Activated CD8-positive, alpha-beta memory T cell treated with anti-CD3 and anti-CD28 coated beads, Interleukin-2, amount 10 ng/mL, durations not matched to agents 7 days and 5 days (primary cell): ENCODE measurements at places on chromosomes 1 and 21. TPM values are rescaled to one million over a fixed set of nuclear protein-coding genes. Genes with fewer than 3 reads are reported as not detected.

GRCh38 chr1:202112859-202113689 is 9.6 kb upstream of the GPR37L1 start:
- DNase-seq = no peak
- no peak overlapping the region for H3K4me3 ChIP-seq
- H3K36me3 ChIP-seq = no peaks in the 10 kb centered on the region

DNA sequence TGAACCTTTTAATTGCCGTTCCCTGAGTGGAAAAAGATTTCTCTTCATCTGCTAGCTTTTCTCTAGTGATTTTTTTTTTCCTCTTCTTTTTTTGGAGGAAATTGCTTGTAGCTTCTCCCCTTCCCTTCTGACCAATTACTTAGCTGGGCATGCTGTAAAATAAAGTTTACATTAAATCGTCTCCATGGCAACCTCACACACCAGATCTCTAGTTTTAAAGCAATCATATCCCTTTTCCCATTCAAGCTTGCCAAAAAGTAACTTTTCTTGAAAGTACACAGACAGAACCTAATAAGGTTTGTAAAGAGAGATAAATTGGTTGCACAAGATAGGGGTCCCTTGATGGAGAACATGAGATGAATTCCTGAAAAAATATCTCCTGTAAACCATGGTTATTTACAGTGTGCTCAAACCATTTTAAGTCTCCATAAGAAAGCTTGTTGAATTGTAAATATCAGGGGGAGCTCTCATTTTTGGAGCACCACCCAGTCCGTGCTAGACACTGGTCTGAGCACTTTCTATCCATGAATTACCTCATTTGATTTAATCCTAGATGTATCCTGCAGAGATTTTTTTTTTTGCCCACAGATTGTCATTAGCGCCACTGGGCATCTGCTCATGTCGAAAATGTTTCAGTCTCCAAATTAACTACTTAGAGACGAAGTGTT is 32.6 kb upstream of the HTR1D start:
- H3K36me3 ChIP-seq = no peaks in the 10 kb centered on the region
- no peaks in the 10 kb centered on the region for H3K4me1 ChIP-seq
- DNase-seq = no peak
- no peak overlapping the region for H3K27ac ChIP-seq

GRCh38 chr1:112887599-112888283 is 68.3 kb downstream of the SLC16A1 start:
- no peak overlapping the region for H3K4me3 ChIP-seq
- peaks cover 7% of the 10 kb centered on the region for H3K27me3 ChIP-seq
- DNase-seq = no peak
- no peaks in the 10 kb centered on the region for H3K36me3 ChIP-seq
- H3K27ac ChIP-seq = no peak overlapping the region
- no peaks in the 10 kb centered on the region for H3K4me1 ChIP-seq

DNA sequence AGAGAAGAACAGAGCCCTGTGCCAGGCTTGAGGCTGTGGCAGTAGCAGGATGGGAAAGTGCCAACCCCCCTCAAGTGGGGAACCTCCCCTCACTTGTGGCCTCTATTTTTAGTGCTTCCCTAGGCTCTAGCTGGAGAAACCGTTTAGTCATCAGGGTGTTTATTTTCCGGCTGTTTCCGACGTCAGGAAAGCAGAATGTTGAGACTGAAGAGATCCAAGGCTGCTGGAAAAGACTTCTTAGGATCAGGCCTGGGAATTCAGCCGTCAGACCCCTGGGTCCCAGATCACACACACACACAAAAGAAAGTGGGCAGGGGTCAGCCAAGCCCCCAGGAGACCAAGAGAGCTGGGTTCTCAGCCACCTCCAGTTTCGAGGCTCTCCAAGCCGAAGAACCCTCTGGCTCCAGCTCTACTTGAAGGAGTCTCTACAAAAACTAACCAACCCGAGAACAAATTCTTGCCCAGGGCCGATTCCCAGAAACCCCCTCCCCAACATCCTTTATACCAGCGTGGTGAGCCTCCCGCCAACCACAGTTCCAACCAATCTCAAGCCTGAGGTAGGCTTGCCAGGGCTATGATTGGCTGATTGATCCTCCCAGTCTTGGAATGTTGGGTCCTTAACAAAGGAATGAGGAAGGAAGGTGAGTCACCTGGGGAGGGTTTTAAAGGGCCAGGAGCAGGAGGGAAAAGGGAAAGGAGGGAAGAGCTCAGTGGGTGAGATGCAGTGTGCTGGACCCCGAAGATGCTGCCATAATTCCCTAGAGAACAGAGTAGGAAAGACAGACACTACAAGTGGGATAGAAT is 2.5 kb upstream of the MEF2D start:
- peaks cover 6% of the 10 kb centered on the region for H3K36me3 ChIP-seq
- H3K27ac ChIP-seq = peak overlapping the region; percentile 97
- H3K4me1 ChIP-seq = peaks cover 68% of the 10 kb centered on the region
- no peaks in the 10 kb centered on the region for H3K27me3 ChIP-seq

GRCh38 chr1:47226121-47226838 is 5.7 kb downstream of the TAL1 start:
- peak overlapping the region; percentile 4 for H3K4me3 ChIP-seq
- DNase-seq = no peak
- H3K4me1 ChIP-seq = peaks cover 9% of the 10 kb centered on the region
- H3K27me3 ChIP-seq = peaks cover 58% of the 10 kb centered on the region
- H3K27ac ChIP-seq = no peak overlapping the region
- no peaks in the 10 kb centered on the region for H3K36me3 ChIP-seq

- no peaks in the 10 kb centered on the region for H3K27me3 ChIP-seq
- no peaks in the 10 kb centered on the region for H3K36me3 ChIP-seq
- DNase-seq = no peak
- H3K4me3 ChIP-seq = no peak overlapping the region
These were observed 49.9 kb downstream of the WNT2B start for GRCh38 chr1:112558634-112559033.

- no peaks in the 10 kb centered on the region for H3K36me3 ChIP-seq
- no peak overlapping the region for H3K4me3 ChIP-seq
- H3K4me1 ChIP-seq = no peaks in the 10 kb centered on the region
These were observed 619.0 kb upstream of the CHRM3 start for GRCh38 chr1:238767321-238767720.

DNA sequence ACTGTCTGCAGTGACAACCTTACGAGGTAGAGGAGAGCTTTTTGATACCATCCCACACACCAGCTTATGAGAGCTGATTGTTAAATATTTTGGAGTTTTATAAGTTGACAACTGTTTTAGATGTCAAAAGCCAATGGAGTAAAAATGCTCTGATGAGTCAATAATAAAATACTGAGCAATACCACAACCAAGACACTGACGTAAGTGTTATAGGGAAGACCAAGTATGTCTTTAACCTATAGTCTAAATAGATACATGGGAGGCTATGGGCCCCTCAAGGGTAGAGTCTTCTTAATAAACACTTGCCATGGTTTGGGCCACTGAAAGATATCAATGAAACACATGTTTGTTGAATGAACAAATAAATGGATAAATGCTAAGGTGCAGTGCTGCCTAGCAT is 49.2 kb downstream of the DUSP10 start:
- no peak overlapping the region for H3K4me3 ChIP-seq
- H3K36me3 ChIP-seq = peaks cover 19% of the 10 kb centered on the region
- DNase-seq = no peak
- peaks cover 39% of the 10 kb centered on the region for H3K4me1 ChIP-seq
- H3K27me3 ChIP-seq = no peaks in the 10 kb centered on the region

GRCh38 chr1:206471415-206471801 is 1.1 kb downstream of the IKBKE start:
- H3K27me3 ChIP-seq = no peaks in the 10 kb centered on the region
- peaks cover 35% of the 10 kb centered on the region for H3K36me3 ChIP-seq
- peak overlapping the region; percentile 91 for H3K4me3 ChIP-seq
- peaks cover 84% of the 10 kb centered on the region for H3K4me1 ChIP-seq
- DNase-seq = peak; percentile 57
- H3K27ac ChIP-seq = peak overlapping the region; percentile 92

DNA sequence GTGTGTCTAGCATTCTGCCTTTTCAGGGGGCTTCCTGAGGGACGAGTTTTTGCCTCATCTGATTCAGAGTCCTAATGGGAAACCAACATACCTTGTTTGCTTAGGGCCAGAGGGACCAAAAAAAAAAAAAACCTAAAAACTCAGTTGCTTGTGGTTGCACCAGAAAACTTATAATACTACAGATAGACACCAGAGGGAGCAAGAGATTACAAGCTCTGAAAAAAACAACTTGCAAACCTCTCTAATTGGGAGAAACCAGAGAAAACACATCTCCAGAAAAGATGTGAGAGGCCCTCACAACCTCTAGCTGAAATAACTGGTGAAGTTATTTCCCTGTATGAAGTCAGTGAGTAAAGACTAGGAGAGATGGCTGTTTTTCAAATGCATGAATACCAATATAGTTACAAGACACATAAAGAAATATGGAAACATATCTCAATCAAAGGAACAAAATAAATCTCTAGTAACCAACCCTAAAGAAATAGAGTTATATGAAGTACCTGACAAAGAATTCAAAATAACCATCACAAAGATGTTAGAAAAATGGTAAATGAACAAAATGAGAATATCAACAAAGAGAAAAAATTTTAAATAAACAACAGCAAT is 233.7 kb upstream of the NFIA start:
- H3K4me1 ChIP-seq = no peaks in the 10 kb centered on the region
- DNase-seq = no peak
- peaks cover 37% of the 10 kb centered on the region for H3K27me3 ChIP-seq
- no peak overlapping the region for H3K4me3 ChIP-seq

DNA sequence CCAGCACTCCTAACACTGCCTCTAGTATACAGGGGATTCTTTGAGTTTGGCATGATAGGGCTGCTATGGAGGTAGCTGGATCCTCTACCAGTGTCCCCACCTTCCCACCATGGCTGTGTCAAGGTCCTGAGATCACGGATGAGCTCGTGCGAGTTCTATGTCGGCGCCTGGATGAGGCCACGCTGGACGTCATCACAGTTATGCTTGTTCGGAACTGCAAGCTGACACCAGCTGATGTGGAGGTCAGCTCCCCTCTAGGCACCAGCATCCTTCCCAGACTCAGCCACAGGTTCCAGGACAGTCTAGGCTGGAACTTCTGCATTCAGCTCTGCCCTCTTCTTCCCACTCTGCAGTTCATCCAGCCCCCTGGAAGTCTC is 15.2 kb downstream of the HYI start:
- no peak overlapping the region for H3K27ac ChIP-seq
- H3K36me3 ChIP-seq = no peaks in the 10 kb centered on the region
- DNase-seq = no peak

DNA sequence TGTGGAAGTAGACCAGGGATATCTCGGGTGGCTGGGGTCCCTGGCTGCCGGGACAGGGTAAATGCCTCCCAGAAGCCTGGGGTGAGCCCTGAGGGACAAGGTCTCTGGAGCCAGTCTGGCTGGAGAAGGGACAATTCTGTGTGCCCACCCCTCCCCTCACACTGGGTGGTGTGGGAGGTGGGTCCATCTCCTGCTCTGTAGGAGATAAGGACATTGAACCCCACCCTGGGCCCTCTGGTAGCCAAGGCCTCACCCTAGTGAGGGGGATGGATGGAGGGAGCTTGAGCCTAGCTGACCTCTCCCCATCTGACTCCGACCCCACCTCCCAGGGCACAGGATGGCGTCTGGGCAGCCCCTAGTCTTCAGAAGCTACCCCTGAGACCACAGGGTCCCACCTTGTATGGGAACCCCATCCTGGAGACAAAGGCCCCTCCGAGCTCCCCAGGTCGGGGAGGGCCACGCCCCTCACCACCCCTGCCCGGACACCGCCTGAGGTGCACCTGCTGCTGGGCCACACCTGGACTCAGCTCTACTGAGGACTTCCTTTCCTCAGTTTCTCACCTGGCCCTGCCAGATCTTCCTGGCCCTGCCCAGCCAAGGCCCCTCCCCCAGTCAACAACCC is 4.3 kb downstream of the AGRN start:
- no peak for DNase-seq
- H3K4me3 ChIP-seq = no peak overlapping the region
- H3K27ac ChIP-seq = no peak overlapping the region
- H3K27me3 ChIP-seq = peaks cover 14% of the 10 kb centered on the region
- peaks cover 11% of the 10 kb centered on the region for H3K4me1 ChIP-seq
- H3K36me3 ChIP-seq = no peaks in the 10 kb centered on the region

- peak overlapping the region; percentile 77 for H3K27ac ChIP-seq
- peaks cover 8% of the 10 kb centered on the region for H3K27me3 ChIP-seq
- no peaks in the 10 kb centered on the region for H3K36me3 ChIP-seq
- peaks cover 18% of the 10 kb centered on the region for H3K4me1 ChIP-seq
- H3K4me3 ChIP-seq = no peak overlapping the region
- peak; percentile 68 for DNase-seq
These were observed 13.9 kb upstream of the LY9 start for GRCh38 chr1:160781914-160782689.

- no peaks in the 10 kb centered on the region for H3K4me1 ChIP-seq
- no peak overlapping the region for H3K4me3 ChIP-seq
- H3K27ac ChIP-seq = no peak overlapping the region
- peak; percentile 68 for DNase-seq
These were observed 146.0 kb upstream of the KIAA0040 start for GRCh38 chr1:175338387-175339135.

- no peak overlapping the region for H3K4me3 ChIP-seq
- no peaks in the 10 kb centered on the region for H3K4me1 ChIP-seq
- no peaks in the 10 kb centered on the region for H3K27me3 ChIP-seq
These were observed 89.3 kb downstream of the EPHB2 start for GRCh38 chr1:22799971-22800370.

GRCh38 chr1:232505884-232506283 is 124.0 kb downstream of the SIPA1L2 start:
- H3K4me1 ChIP-seq = no peaks in the 10 kb centered on the region
- H3K36me3 ChIP-seq = no peaks in the 10 kb centered on the region
- no peak for DNase-seq
- H3K4me3 ChIP-seq = no peak overlapping the region

- peaks cover 3% of the 10 kb centered on the region for H3K27me3 ChIP-seq
- H3K4me1 ChIP-seq = no peaks in the 10 kb centered on the region
These were observed 109.0 kb downstream of the HMGB4 start for GRCh38 chr1:33972676-33973395.

DNA sequence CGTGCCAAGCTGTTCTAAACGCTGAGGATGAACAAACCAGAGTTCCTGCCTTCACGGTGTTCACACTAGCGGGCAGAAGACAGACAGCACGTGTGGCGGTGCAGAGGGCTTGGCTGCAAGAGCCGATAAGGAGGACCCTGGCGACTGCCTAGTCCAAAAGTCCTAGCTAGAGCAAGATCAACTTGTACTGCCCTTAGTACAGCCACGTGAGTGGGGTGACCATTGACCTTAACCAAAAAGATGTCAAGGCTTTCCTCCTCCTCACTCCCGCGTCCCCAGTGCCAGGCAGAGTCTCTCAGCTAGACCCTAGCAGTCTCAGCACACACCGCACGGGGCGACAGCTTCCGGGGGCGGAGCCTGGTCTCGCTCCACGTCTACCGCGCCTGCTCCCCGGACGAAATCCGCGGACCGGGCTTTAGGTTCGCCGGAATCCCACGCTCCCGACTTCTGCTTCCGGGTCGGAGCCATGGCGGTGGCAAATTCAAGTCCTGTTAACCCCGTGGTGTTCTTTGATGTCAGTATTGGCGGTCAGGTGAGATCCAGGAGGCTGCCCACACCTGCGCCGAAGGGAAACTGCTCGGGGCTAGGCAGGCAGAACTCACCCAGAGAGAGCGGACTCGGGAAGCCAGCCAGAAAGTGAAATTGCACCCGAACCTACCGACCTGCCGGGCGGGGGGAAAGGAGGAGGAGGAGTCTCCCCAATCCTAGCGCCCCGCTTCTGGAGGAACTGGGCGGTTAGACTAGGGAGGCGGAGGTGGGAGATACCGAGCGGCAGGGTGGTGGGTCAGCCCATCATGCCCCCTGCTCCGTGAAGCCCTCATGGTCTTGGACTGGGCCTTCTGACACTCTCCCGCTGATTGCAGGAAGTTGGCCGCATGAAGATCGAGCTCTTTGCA is at the start of gene PPIH:
Gene PPIH, plus strand, starts transcription at position 443 of the 896 bp plus-strand sequence. Its CDS starts 24 bp downstream, at position 467.
- H3K4me1 ChIP-seq = peaks cover 45% of the 10 kb centered on the region
- H3K27me3 ChIP-seq = no peaks in the 10 kb centered on the region
- peak; percentile 97 for DNase-seq
- peak within 1 kb of the TSS; percentile 93 for H3K4me3 ChIP-seq
- H3K36me3 ChIP-seq = peaks cover 22% of the 10 kb centered on the region

Gene ERO1B
- total RNA-seq = 2.6 TPM

Gene HSD3B2
- not detected for total RNA-seq

Gene OR6N1
- total RNA-seq = not detected

Gene KLHDC9
- total RNA-seq = 0.85 TPM

Gene AGO3
- total RNA-seq = 33.1 TPM

Gene KRTAP19-1
- total RNA-seq = not detected
